ENCODE measurements at places on chromosomes 1 and 21.

GRCh38 chr1:3483801-3484444 lies 29.5 kb downstream of the ARHGEF16 start:
- DNase-seq, result peak; percentile 8

GRCh38 chr1:65195495-65196417 lies 47.8 kb downstream of the AK4 start:
- no peak for DNase-seq

- no peak for DNase-seq
These were observed 420.5 kb downstream of the MATN1 start for GRCh38 chr1:30302858-30303257.

- no peak for DNase-seq
These were observed 387.2 kb downstream of the NCAM2 start for GRCh38 chr21:21385404-21385803.

- no peak for DNase-seq
These were observed 18.0 kb upstream of the GRHL3 start for GRCh38 chr1:24300971-24301784.

DNA sequence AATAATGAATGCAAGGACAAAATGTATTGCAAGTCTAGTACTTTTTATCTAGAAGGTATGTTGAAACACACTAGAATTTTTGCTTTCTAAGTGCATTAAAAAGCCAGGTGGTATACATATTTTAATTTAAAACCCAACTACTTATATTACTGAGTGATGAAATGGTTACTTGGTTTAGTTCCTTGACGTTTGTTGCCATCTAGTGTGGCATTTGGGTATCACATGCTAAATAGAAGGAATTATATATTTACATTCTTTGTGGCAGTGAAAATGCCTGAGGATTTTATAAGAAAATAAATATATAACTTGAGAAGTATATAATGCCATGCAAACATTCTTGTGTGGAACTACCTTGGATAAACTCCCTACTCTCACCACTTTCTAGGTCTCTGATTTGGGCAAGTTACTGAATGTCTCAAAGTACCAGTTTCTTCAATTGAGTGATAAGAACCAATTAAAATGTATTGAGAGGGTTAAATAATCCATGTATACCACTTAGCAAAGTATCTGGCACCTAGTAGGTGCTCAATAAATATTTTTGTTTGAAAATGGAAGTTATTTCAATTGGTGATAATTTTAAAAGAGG lies 69.6 kb downstream of the SDCCAG8 start:
- no peak for DNase-seq

DNA sequence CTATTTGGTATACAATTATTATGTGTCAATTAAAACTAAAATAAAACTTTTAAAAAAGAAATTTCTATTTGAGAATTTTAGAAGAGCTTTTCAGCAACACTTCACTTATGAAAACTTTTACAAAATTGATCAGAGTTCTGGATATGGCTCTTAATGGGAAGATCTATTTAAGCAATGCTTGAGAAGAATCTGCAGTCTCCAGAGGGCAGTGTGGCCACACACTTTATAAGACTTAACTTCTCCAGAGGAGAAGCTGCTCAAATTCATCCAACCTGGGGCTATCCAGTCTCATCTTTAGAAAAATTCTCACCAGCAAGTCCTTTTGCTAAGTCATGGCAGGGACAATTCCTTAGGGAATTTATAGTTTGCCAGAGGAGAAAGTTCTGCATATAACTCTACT lies 25.2 kb upstream of the AGO1 start:
- DNase-seq, result no peak

GRCh38 chr1:114479134-114479533 lies 31.9 kb downstream of the TRIM33 start:
- DNase-seq, result no peak

- no peak for DNase-seq
These were observed 171.4 kb downstream of the PDE4B start for GRCh38 chr1:65964123-65964522.

DNA sequence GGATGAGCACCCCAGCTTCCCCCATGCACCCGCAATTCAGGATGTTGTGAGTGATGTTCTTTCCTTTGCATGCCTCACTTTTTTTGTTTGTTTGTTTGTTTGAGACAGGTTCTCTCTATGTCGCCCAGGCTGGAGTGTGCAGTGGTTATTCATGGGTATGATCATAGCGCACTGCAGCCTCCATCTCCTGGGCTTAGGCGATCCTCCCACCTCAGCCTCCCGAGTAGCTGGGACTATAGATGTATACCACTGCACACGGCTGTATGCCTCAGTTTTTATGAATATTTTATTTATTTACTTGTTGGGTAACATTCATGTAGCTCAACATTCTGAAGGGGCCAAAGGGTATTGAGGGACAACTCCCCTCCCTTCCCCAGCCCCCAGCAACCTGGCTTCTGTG lies 54.8 kb downstream of the H3-3A start:
- DNase-seq, result no peak

DNA sequence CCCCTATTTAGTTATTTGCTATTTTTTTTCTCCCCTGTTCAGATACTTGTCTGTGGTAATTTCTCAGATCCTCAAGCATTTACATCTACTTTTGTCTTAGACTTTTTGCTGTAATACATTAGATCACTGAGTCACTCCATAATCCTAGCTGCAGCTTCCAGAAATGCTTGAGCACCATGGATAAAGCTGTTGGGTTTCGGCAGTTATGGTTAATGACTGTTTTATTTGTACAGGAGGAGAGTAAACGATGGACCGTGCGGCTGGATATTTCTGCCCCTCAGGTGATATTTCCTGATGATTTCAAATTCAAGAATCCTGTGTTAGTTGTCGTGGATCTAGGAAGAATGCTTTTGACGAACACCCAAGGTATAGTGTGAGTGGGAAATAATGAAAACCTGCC lies 42.9 kb downstream of the VPS13D start:
- no peak for DNase-seq

GRCh38 chr21:35198982-35199732 lies 150.1 kb upstream of the RUNX1 start:
- DNase-seq, result no peak

GRCh38 chr1:22057861-22058260 lies 5.4 kb downstream of the CDC42 start:
- no peak for DNase-seq

DNA sequence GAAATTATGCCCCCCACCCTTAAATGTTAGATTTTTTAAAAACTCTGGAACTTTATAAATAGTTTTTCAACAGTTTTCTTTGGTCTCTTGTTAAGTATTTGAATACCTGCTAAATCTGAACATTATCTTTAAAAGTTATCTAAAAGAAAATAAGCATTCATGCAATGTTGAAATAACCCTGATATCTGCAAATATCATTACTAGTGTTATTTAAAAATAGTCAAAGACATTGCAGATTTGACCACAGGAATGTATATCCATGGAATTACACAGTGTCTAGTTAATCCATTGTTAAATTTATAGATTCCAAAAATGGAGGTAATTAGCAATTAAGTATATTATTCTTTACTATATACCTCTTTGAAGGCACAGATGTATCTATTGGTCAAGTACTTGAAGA lies 42.0 kb downstream of the PRRX1 start:
- DNase-seq, result no peak

DNA sequence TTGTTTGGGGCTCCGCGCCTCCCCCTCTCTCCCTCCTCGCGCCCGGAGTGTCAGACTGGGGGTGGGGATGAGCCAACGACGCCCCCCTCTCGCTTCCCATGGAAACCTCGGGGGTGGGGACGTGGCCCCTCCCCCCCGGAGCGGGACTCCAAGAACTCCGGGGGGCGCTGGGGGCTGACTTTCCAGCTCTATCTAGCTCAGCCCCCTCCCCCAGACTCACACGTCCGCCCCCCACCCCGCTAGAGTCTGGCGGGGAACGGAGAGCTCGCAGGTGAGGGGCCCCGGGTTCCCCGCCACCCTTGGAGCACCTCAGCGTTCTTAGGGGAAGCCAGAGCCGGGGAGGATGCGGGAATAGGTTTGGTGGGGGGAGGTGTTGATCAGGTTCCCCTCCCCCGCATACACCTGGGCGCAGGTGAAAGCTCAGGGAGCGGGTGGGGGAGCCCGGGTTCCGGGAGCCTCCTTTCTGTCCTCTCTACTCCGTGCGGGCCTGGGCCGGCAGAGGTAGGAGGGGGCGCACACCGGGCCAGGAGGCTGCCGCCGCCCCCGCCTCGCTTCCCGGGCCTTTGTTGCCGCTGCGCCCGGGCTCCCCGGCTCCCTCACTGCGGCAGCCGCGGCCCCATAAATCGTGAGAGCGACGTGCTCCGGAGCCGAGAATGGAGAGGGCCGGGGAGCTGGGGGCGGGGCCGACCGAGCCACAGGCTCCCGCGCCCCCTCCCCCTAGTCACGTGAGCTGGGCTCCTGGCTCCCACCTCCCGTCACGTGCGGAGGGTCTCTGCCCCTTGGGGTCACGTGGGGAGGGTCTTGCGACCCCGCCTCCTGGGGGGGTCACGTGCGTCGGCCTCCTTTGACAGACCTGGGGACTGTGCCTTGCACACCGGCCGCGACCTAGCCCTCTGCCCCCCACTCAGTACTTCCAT lies 1.9 kb downstream of the EFNA3 start:
- no peak for DNase-seq

- no peak for DNase-seq
These were observed 30.0 kb downstream of the ARHGEF10L start for GRCh38 chr1:17569200-17570139.

- no peak for DNase-seq
These were observed 9.6 kb downstream of the NES start for GRCh38 chr1:156667610-156667967.

- no peak for DNase-seq
These were observed 25.4 kb downstream of the INTS7 start for GRCh38 chr1:212010004-212010403.

DNA sequence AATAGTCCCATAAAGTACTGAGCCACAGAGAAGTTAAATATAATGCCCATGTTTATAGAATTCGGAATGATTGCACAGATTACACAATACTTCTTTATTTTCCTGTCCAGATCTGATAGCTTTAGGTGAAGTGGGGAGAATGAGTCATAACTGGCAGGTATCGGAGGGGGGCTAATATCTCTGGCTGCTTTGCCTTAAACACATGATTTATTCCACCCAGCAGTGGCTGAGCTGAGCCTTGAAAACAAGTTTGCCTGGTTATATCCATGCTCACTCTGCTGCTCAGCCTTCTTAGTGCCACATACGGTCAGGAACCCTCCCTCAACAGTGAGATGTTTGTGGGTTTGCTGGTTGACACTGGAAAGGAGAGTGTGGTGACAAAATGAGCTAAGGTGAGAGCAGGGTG lies 119.7 kb upstream of the ZNF648 start:
- no peak for DNase-seq

DNA sequence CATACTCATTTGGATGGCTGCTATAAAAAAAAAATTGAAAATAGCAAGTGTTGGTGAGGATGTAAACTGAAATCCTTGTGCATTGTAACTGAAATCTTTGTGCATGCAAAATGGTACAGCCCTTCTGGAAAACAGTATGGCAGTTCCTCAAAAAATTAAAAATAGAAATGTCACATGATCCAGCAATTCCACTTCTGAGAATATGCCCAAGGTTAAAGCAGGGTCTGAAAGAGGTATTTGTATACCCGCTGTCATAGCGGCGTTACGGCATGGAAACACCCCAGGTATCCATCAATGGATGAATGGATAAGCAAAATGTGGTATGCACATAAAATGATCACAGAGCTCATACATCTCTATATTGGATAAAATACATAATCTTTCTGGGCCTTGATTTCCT lies 116.7 kb downstream of the RUSC1 start:
- DNase-seq, result no peak

GRCh38 chr1:157238585-157238984 lies 100.4 kb upstream of the ETV3 start:
- DNase-seq, result no peak

GRCh38 chr1:23304140-23304620 lies 39.9 kb downstream of the HNRNPR start:
- no peak for DNase-seq

- no peak for DNase-seq
These were observed 190.1 kb downstream of the PCP4 start for GRCh38 chr21:40057331-40057730.

DNA sequence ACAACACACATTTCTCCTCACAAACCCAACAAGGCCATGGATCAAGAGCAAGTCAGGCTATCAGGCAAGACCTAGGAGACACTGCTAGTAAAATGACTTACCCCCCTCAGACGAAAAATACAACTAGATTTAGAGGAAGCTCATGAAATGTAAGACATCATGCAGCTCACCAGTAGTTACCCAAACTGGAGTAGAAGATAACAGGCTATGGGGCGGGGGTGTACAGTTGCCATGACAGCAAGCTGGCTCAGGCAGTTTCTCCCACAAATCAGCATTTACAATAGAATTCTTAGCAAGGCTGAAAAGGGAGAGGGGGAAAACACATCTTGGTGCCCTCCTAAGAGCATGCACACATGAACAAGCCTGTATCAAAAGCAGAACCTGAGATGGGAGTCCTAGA lies 13.9 kb downstream of the TPM3 start:
- no peak for DNase-seq

DNA sequence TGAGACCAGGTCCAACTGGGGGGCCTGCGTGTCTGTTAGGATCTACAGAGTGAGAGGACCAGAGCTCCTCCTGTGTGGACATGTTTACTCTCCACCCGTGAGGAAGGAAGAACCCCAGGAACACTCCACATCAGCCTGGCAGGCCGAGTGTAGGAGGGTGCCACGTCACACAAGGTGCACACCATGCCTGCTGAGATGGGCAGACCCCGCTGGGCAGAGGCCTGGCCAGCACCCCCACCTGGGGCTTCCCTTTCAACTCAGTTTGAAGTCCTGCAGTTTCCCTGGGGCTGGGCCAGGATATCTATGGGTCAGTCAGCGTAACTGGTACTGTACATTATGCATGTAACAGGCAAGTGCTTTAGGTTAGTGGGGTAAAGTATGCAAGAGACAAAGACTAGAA lies 30.1 kb upstream of the PCBP3 start:
- no peak for DNase-seq

GRCh38 chr1:28775121-28775942 lies 36.6 kb upstream of the OPRD1 start:
- peak; percentile 18 for DNase-seq

GRCh38 chr1:19043579-19044443 lies 87.3 kb upstream of the IFFO2 start:
- DNase-seq, result no peak

GRCh38 chr1:11961230-11961629 lies 19.0 kb upstream of the MFN2 start:
- no peak for DNase-seq

Measured in stimulated activated CD4-positive, alpha-beta T cell treated with anti-CD3 and anti-CD28 coated beads, Interleukin-12 subunit alpha, Interleukin-12 subunit beta, amount 100 ng/mL, for 24 hours (primary cell).